ENCODE measurements at places on chromosomes 3 and 15.

DNA sequence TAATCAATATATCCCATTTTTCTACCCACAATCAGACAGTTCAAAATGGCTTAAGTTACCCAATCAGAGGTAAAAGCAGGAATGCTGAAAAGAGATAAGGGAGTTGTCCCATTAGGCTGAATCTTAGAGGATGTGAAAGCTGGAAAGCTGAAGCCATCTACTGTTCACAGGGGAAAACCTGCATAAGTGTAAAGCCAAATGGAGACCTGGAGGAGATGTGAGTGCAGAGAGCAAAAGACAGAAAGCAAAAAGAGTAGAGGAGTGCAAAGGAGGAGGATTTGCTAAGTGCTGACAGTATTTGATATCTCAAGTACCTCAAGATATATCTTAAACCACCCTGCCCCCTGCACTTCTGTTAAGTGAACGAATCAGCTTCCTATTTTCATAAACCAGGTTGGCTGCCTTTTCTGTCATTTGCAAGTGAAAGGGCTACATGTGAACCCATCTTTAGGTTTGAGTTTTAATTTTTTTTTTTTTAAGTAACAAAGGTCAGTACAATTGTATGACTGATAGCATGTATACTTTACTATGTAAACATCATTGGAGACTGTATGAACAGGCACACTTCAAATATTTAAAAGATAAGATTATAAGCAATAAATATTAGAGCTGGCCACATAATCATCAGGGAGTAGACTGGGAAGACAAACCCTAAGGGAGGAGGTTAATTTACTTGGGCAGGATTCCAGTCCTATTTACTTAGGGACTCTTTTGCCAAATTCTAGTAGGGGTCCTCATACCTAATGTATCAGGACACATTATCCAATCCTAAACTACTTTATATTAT, 22.8 kb upstream of the P2RY1 start:
- no peak for DNase-seq

DNA sequence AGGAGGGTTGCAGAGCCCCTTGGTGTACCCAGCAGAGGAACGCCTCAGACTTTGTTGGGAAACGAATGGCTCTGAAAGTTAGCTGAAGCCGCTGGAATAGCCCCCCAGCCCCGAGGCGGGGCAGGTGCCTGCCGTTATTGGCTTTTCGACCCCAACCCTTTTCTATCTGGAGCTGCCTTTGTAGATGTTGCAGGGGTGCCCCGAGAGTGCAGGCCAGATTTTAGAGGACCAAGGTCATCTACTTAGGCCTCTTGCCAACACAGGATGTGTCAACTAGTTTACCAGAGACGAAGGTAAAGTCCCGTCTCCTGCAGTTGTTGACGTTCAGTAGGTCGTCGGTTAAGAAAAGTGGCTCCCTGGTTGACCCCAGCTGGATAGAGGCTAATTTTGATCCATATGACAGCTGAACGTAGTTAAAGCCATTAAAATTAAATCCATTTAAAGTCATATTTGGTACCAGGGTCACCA, 579 bp upstream of the UBE3A start:
- DNase-seq = no peak

DNA sequence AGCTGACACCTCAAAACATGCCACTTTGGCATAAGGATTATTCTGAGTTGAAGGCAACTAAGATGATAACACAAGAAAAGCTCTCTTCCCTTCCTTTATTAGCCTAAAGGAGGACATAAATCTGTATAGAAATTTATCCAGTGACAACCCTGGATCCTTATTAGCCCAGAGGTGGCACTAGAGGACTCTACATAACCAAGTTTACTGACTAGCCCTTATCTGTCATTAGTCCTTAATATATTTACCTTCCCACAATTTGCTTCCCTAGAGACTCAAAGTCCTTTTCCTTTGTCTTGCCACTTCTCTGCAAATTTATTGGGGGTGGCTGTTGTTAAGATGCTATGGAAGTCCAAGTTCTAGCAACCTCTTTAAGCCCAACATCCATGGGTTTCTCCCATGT, 26.7 kb downstream of the CEP70 start:
- DNase-seq = no peak

DNA sequence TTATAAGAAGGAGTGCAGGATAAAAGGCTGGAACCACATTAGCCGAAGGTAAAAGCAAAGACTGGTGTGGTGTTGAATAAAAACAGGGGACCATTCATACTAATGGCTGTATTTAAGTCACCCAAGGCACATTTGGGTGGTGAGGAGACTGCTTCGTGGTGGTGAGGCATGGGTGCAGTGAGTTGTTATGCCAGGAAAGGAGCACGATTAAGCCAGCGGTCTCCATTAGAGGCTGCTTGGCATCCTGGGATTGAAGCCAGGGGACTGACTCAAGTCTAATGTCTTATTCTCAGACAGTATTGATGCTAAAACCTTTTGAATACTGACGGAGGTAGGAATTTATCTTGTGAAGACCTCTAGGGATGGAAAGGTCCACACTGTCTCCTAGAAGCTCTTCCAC, 21.9 kb downstream of the FEM1B start:
- no peak for DNase-seq
